ENCODE measurements at places on chromosomes 2 and 18.

DNA sequence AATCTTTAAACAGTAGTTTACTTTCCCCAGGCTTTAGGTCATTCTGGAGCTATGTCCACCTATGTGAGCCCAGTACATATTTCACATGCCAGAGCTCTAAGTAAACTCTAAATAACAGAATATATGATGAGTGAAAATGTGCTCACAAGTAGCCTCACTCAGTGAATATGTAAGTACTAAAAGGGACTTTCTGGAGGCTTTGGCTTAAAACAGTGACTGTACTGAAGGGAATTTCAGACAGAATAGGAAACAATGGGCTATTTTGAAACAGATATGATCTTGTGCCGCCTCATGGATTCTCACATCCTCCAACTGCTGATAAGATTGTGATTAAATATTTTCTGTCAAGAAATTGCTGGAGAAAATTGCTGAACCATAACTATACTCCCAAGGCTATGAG is 747.9 kb downstream of the SOCS6 start:
- no peak for DNase-seq

GRCh38 chr2:216800836-216801235 is 59.0 kb downstream of the TNP1 start:
- no peak for DNase-seq

- DNase-seq: no peak
Measured at GRCh38 chr2:211306929-211307328, 750.5 kb downstream of the CPS1 start.

- no peak for DNase-seq
Measured at GRCh38 chr18:74661008-74661407, 63.3 kb downstream of the ZNF407 start.

DNA sequence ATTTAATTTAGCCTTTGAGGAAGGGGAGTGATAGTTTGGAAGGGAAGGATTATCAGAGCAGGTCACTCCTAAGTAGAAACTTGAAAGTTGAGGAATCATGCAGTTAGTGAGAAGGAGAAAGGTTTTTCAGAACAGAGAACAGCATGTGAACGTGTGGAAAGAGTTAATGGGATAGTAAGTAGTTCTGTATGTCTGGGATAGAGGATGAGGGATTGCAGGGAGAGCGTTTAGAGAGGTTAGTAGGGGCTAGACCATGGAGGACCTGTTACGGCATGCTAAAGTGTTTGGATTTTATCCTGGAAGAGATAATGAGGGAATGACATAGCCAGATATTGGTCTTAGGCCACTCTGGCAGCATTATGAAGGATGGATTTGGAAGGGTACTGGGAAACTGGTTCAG is 1.8 kb downstream of the ZNF512 start:
- DNase-seq: no peak

- peak; percentile 22 for DNase-seq
Measured at GRCh38 chr2:232521959-232522622, 1.9 kb downstream of the PRSS56 start.

DNA sequence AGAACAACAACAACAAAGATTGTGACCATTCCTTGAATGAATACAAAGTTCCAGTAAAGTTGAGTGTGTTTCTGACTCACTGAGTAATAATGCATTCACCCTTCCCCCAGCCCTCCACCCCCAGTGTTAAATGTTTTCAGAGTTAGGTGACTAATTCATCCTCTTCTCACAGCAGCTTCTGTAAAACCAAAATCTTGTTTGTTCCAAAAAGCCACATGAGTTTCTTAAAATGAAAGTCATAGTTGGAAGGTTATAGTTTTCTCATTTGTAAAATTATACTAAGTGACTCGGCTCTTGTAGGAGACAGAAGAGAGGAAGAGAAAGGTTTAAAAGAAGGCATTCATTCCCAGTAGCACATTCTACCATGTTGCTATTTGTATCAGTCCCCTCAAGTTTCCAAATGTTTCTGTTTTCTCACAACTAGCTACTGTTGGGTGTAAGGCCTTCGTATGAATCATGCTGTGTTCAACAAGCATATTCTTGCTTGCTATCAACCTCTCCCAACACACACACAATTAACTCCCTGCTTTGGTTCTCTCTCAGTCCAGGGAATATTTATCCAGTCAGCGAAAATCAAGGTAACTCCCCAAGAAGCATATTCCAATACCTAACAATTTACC is 75.3 kb downstream of the MBD2 start:
- no peak for DNase-seq

DNA sequence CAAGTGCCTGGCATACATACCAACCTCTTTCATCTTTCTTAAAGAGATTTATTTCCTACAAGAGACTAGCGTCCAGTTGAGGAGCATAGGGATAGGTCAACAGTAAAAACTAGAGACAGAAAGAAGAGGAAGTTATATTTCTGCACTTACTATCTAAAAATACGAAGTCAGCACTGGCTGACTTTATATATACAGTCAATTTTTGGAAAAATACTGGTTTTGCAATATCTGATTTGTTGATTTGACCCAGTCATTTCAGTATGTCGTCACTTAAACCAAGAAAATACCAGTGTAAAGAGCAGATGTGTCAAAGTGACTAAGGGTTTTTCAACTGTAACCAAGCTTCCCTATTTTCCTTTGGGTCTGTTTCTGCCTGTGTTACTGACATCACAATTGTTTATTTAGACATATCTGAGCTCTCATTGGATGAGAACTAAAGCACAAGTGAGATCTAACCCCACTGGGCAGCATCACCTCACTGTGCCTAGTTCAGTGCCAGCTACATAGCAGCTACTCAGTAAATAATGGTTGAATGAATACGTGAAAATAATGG is 23.0 kb downstream of the CYTIP start:
- DNase-seq: no peak

Data from heart right ventricle (tissue), 16 donors.